ENCODE measurements at places on chromosomes 3 and 15.
A peak's percentile ranks its signal among the peaks of the same experiment; 100 is the strongest.

GRCh38 chr15:61794881-61795280 is 265.4 kb downstream of the VPS13C start:
- DNase-seq: peak; percentile 1

DNA sequence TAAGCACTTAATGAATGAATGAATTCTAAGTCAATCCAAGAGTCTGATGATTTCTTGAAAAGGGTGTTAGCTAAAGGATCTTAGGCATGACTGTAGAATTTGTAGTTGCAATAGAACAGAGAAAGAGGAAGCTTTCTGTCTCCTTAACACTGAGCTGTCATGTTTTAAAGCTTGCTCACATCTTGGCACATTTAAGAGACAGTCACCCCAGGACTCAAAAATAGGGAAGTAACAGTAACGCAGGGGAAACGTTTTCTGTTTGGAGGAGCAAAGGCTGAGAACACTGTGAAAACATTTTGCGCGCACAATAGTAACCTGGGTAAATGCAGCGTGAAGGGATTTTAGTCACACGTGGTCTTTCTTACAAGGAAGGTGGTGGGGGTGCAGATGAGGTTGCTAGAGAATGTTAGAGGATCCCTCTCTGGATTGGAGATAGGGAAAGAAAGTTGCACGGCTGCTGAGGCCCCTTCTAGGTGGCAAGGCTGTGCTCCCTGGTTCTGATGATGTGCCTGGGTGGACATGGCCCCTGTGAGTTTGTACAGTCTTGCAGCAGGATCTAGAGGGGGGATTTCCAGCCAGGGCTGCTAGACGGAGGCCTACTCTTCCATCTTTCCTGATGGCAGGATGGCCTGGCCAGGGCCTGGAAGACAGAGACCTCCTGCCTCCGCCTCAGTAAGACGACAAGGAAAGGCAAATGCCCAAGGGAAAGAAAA is 12.0 kb downstream of the STARD5 start:
- peak; percentile 24 for DNase-seq

DNA sequence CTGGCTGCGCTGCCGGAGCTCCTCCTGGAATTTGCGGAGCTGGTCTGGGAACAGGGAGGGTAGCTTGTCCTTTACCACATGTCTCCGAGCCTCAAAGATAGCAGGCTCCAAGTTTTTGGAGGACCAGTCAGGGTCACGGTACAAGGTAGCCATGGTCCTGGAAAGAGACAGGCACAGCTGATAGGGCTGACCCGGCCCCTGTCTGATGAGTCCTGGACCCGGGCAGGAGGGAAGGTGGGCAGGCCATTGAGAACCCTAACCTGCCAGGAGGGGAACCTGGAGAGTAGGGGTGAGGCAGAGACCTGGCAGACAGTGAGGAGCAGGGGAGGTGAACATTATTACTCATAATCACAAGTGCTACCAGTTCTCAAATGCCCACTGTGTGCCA is 20.4 kb upstream of the EHD4 start:
- DNase-seq: no peak

DNA sequence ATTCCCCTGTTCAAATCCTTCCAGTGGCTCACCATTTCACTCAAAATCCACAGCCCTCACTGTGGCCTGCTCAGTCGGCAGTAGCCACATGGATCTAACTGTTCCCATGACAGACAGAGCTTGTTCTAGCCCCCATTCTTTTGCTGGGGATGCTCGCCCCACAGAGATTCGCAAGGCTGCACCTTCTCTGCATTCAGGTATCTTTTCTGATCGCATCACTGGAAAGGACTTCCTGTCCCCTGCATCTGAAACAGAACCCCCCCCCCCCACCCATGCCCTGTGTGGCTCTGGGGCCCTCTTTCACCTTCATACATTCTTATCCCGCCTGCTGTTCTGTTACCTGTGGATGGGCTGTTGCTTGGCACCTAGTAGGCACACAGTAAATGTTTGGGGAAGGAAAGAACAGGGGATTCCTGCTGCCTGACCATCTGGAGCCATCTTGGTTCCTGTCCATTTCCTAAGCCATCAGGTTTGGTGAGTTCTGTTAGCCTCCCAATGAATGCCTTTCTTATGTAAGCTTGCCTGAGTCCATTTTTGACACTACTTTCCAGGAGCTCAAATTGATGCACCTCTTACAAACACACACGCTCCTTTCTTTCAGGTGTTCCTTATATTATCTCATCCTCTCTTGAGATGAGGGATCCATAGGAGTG is 42.9 kb upstream of the PGPEP1L start:
- DNase-seq: no peak

- DNase-seq: no peak
These were observed 396.0 kb downstream of the FHIT start for GRCh38 chr3:60855250-60855649.

GRCh38 chr3:108296239-108296638 is at the start of gene HHLA2:
HHLA2 (plus strand) TSS chr3:108296548; CDS start chr3:108351814, 55,266 bp downstream.
- peak; percentile 24 for DNase-seq

DNA sequence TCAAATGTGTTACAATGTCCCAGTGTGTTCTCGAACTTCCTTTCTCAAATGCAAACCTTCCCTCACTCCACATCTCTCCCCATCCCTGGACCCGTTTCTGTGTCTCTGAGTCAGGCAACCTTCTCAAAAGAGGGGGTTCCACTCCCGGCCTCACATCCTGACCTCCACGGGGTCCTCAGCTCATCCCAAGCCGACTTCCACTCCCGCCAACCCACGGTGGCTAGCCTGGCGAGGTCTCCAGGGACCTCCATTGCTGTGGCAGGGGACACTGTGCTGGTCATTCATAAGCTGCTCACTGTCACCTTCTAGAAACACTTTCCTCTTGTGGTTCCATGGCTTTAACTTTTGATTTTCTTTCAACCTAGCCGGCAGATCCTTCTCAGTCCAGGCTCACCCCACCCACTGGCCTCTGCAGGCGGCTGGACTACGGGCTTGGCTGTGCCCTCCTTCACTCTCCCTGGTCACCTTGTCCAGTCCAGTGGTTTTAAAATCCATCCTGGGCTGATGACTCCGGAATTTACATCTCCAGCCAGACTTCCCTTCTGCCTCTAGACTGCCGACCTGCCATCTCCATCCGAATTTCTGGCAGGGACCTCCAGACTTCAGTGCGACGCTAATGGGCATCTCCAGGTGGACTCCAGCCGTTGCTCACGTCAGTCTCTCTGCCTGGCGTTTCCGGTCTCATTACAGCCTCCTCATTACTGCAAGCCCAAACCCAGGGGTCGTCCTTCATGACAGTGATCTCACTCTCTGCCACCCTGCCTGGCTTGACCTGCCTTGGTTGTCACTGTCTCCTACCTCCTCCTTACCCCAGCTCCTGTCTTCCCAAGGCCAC is 20.0 kb downstream of the ABTB1 start:
- no peak for DNase-seq

DNA sequence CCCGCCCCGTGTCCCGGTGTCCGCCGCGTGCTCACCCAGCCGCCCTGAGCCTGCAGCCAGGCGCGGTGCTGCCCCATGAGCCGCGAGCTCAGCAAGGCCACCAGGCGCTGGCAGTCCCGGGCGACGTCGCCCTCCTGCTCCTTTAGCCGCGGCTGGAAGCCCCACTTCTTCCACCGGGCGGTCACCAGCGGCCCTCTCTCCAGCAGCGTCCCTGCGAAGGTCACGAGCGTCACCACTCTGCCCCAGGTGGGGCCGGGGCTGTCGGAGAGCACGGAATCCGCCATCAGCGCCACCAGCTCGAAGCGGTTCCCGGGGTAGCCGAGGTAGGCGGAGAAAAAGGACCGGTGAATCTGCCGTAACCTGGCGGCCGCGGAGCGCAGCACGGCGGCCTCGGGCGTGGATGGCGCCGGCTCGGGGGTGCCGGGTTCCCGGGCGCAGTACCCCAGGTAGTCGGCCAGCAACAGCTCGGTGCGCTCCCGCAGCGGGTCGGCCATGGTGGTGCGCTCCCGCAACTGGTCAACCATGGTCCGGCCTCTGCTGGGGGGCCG is 298 bp downstream of the BCL2L10 start:
- DNase-seq: no peak

- DNase-seq: no peak
These were observed 49.0 kb downstream of the CCDC54 start for GRCh38 chr3:107426223-107426622.

- DNase-seq: no peak
These were observed 12.3 kb downstream of the MEGF11 start for GRCh38 chr15:66241087-66241907.

- peak; percentile 9 for DNase-seq
These were observed 181.0 kb downstream of the SI start for GRCh38 chr3:164897342-164897741.

DNA sequence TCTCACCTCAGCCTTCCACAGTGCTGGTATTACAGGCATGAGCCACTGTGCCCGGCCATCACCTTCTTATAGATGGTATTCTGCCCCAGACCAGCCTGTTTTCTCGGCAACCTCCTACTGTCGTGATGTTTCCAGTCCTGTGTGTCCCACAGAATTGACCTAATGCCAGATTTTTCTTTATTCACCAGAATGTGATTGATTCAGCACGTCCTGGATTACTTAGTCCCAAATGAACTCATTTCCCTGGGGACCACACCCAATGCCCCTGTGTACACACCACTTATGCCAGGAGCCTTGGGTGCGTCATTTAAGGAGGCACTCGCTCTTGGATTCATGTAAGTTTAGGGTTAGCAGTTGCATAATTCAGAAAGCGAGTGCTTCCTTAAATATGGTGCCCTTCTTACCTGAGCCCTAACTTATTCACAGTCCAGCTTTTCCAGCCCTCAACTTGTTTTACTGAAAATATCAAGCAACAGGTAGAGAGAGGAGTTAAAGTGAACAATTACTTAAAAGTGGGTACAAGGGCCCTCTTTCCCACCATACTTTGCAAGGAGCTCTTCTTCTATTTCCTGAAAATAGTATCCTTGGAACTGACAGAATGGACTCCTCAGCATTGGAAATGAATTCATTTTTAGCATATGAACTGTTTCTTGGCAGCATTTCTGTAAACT is 64.6 kb upstream of the UBE2E1 start:
- DNase-seq: no peak

- no peak for DNase-seq
These were observed 6.6 kb downstream of the ACOX2 start for GRCh38 chr3:58530354-58530865.

DNA sequence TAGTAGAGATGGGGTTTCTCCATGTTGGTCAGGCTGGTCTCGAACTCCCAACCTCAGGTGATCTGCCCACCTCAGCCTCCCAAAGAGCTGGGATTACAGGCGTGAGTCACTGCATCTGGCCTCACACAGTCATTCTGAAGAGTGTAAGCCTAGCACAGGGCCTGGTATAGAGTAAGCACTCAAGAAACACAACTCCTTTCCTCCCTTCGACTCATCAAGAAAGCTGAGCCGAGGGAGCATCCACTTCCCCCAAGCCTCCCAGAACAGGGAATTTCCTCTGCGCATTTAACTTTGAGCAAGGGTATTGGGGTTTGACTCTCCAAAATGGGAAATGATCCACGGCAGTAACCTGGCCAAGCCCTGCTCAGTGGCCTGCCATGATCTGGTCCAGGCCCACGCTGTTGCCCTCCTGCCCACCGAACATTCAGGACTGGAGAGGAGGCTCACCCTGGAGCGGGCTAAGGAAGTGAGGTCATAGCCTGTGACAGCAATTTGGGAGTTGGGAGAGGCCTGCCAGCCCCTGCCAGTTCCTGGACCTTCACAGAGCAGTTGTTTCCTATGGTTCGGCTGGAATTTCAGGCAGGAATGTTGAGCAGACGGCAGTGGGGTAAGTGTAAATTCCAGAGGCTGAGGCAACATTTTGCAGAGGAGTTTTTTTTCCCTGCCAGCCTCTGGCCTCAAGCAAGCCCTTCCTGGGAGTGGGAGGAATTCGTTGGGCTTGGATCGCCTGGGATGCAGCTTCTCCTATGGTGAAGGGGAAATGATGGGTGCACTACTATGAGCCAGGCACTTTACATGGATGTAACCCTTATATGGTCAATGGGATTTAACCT is 21.2 kb upstream of the SMAD3 start:
- peak; percentile 96 for DNase-seq

DNA sequence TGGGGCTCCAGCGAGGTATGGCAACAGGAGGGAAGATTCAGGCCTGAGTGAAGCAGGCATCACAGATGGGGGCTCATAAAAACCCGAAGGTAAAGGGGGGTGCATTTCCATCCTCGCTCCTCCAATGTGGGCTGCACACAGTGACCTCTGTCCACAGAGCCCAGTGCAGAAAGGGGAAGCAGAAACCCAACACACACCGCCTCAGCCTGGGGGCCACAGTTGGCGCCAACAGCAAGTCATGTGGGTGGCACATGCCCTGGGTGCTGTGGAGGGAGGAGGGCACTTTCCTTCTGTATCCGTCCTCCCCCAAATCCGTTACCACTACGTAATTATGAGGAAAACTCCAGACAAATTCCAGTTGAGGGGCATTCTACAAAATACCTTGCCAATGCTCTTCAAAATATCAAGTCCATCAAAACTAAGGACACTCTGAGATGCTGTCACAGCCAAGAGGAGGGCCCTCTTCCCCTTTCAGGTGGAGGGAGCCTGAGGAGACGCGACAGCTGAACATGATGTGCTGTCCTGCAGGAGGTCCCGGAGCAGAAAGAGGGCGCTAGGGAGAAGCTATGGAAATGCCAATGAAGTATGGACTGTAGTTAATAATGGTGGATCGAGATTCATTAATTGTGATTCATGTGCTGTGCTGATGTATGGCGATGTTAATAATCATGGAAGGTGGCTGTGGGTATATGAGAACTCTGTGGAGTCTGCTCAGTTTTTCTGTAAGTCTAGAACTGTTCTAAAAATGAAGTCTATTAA is 16.4 kb downstream of the APBA2 start:
- DNase-seq: no peak

- DNase-seq: no peak
These were observed 91.4 kb downstream of the FBN1 start for GRCh38 chr15:48554112-48554511.

DNA sequence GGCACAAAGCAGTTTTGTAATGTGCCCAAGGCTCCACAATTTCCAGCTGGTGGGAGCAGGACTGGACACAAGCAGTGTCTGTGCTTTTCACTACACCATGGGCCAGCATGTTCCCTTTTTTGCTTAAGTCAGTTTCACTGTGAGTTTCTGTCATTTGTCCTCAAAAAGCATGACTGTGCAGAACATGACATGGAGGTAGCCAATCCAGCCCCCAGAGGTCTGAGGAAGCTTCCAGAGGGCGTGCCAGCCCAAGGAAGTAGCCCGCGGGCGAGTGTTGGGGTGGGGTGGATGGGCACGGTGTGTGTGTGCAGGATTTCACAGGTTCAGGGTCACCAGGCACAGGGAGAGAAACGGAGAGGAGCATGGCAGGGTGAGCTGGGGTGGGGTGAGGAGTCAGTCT is 8.0 kb upstream of the EEFSEC start:
- no peak for DNase-seq

DNA sequence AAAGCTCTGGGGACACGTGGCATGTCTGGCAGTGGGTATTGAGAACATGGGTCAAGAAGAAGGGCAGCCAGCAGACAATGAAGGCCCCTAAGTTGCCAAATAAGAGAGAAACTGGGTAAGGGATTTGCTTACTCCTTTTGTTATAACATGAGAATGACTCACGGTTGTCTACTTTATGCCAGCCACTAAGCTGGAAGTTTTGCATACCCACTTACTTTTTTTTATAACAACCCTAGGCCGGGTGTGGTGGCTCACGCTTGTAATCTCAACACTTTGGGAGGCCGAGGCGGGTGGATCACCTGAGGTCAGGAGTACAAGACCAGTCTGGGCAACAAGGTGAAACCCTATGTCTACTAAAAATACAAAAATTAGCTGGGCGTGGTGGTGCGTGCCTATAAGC is 50.0 kb downstream of the DRD3 start:
- peak; percentile 14 for DNase-seq

GRCh38 chr3:184765730-184766074 is 46.3 kb upstream of the VPS8 start:
- no peak for DNase-seq

GRCh38 chr15:96474231-96474664 is 143.7 kb downstream of the NR2F2 start:
- DNase-seq: no peak

- DNase-seq: no peak
These were observed 25.3 kb downstream of the FBLN2 start for GRCh38 chr3:13574083-13574797.

All from amniotic epithelial cell (primary cell).